ENCODE measurements at places on chromosomes 11 and 22. TPM values are rescaled to one million over a fixed set of nuclear protein-coding genes. Genes with fewer than 3 reads are reported as not detected.

- no peak overlapping the region for H3K27ac ChIP-seq
- peak overlapping the region; percentile 71 for H3K4me3 ChIP-seq
- H3K36me3 ChIP-seq, result no peaks in the 10 kb centered on the region
- H3K4me1 ChIP-seq, result peaks cover 32% of the 10 kb centered on the region
These were observed 2.7 kb upstream of the CPT1A start for GRCh38 chr11:68844376-68844775.

EFEMP2 gene
- total RNA-seq, result 17.9 TPM

DNA sequence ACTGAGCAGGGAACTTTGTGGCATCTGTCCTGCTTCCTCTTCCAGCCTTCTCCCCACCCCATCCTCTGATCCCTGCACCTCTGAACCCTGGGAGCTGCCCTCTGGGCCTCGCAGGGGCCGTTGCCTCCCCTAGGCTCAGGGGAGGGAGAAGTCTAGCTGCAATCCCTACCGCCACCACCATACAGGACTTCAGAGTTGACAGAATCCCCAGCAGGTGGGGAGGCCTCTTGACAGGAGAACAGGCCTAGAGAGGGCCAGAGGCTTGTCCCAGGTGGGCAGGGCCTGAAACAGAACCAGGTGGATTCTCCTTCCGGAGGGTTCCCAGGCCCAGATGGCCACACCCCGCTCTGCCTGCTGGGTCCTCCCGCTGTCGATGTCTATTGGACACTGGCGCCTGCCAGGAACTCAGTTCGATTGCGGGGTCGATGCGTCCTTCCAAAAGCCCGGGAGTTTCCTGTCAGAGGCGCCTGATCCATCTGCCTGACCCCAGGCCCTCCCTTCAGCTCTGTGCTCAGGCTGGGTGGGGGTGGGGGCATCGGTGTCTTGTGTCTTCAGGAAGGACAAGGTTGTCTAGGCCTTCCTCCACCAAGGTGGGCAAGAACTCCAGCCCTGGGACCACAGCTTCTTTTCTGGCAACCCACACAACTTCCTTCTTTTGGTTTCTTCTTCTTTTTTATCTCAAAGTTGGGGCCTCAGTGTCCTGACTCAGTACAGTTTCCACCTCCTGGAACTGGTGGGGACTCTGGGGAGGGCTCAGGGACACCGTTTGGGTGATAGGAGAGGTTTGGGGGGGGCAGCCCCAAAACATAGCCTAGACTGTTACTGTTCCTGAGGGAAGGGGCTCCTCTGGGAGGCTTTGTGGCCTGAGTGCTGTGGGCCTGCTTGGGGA, 6.4 kb downstream of the STARD10 start:
- H3K4me3 ChIP-seq, result peak overlapping the region; percentile 40
- peaks cover under 1% of the 10 kb centered on the region for H3K27me3 ChIP-seq
- H3K27ac ChIP-seq, result peak overlapping the region; percentile 84
- H3K36me3 ChIP-seq, result no peaks in the 10 kb centered on the region
- H3K4me1 ChIP-seq, result peaks cover 26% of the 10 kb centered on the region

MRPL23 gene
- 73.0 TPM for total RNA-seq

DNA sequence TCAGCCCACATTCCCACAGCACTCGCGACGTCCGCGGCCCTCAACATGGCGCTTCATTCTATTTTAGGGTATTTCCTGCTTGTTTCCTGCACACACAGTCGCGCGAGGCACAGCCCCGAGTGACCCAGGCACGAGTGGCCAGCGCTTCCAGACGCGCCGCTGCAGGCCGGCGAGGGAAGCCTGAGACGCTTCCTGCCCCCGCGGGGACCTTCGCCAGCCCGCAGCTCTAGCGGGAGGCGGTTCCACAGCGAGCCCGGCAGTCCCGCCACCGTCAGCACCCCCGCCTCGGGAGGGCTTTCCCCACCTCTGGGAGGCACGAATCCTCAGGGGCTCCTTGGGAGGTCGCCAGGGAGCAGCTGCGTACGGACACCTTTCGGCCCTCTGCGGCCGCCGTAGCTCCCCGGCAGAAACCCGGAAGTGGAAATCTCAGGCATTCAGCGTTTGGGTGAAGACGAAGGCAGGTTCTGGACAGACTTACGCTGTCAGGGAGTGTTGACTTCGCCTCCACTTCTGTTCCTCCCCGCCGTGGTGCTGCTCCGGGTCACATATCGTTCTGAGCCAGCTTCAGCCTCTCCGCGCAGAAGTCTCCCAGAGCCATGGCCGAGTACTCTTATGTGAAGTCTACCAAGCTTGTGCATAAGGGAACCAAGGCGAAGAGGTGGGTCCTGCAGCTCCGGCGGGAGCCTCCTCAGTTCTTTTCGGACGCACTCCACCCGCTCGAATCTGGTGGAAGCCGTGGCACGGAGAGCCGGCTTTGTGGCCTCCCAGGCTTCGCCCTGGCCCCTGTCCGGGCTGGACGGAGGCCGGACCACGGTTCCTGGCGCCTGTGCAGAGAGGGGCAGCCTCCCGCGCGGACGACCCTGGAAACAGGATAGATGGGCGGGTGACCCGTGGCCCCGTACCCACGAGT, 2925.9 kb upstream of the OR11H1 start:
- no peaks in the 10 kb centered on the region for H3K4me1 ChIP-seq
- H3K27ac ChIP-seq, result no peak overlapping the region
- peaks cover 49% of the 10 kb centered on the region for H3K27me3 ChIP-seq
- no peak overlapping the region for H3K4me3 ChIP-seq
- no peak for DNase-seq

- peak; percentile 79 for DNase-seq
- H3K4me1 ChIP-seq, result peaks cover 12% of the 10 kb centered on the region
- peak overlapping the region; percentile 55 for H3K27ac ChIP-seq
- H3K4me3 ChIP-seq, result no peak overlapping the region
- H3K27me3 ChIP-seq, result no peaks in the 10 kb centered on the region
- no peaks in the 10 kb centered on the region for H3K36me3 ChIP-seq
These were observed 27.1 kb downstream of the ARAP1 start for GRCh38 chr11:72724851-72725723.

NEFH gene
- total RNA-seq, result 3.7 TPM

DNA sequence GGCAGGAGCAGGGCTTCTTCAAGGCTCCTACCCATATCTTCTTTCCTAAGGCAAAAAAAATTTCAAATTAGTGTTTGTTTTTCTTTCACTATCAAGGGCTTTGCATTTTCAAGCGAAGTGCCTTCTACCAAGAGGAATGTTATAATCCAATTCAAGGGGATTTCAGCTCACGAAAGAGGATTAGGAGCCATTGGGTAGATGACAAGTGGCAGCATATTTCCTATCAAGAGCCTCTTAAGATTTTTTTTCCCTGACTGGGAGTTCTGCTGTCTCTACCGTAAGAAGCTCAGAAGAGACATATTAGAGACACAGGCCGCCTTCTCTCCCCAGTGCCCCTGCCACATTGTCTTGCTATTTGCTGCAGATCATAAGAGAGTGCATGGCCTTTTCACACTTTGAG, 55.9 kb upstream of the BMAL1 start:
- H3K4me1 ChIP-seq, result peaks cover 5% of the 10 kb centered on the region
- no peak overlapping the region for H3K27ac ChIP-seq
- H3K27me3 ChIP-seq, result no peaks in the 10 kb centered on the region
- H3K36me3 ChIP-seq, result no peaks in the 10 kb centered on the region

DNA sequence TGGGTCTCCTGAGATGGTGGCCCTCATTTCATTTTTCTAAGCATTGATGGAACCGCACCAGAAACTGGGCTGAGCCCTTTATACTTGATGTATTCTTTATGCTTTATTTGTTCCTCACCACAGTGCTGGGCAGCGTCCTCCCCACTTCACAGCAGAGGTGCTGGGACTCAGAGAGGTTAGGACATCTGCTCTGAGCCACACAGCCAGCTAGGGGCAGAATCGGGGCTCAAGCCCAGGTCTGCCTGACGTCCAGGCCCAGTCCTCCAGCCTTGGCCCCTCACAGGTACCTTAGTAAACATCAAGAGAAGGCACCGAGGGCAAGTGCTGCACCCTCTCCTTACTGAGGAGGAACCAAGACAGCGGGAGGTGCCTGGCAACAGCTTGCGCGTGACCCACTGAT, 20.2 kb upstream of the SHISAL1 start:
- H3K27me3 ChIP-seq, result peaks cover 31% of the 10 kb centered on the region
- H3K4me3 ChIP-seq, result peak overlapping the region; percentile 23

- H3K4me3 ChIP-seq, result no peak overlapping the region
- no peak overlapping the region for H3K27ac ChIP-seq
- peaks cover 38% of the 10 kb centered on the region for H3K36me3 ChIP-seq
- H3K4me1 ChIP-seq, result peaks cover 15% of the 10 kb centered on the region
- no peaks in the 10 kb centered on the region for H3K27me3 ChIP-seq
These were observed 11.6 kb downstream of the PISD start for GRCh38 chr22:31650391-31650790.

DNA sequence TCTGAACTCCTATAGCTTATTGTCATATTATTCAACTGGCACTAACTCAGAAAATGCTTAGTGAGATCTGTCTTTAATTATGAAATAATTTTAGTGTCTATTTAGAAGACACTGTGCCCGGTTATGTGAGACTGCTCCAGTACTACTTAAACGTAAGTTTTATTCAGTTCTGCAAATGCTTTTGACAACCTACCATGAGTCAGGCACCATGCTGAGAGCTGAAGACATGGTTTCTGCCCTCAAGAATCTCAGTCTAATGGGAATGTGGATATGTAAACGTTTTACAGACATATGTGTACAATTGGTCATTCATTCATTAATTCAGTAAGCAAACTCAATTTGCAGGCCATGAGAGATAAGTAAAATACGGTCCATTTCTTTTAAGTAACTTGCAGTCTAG, 40.0 kb downstream of the DCUN1D5 start:
- DNase-seq, result no peak
- no peak overlapping the region for H3K4me3 ChIP-seq
- no peaks in the 10 kb centered on the region for H3K27me3 ChIP-seq
- no peaks in the 10 kb centered on the region for H3K4me1 ChIP-seq

MTA2 gene
- total RNA-seq, result 101 TPM

RAB36 gene
- 1.1 TPM for total RNA-seq

GRCh38 chr11:16981651-16982194, 32.5 kb downstream of the PLEKHA7 start:
- no peaks in the 10 kb centered on the region for H3K36me3 ChIP-seq
- peaks cover 62% of the 10 kb centered on the region for H3K4me1 ChIP-seq
- no peaks in the 10 kb centered on the region for H3K27me3 ChIP-seq
- H3K27ac ChIP-seq, result no peak overlapping the region
- H3K4me3 ChIP-seq, result no peak overlapping the region

GRCh38 chr11:115929618-115930129, 425.5 kb upstream of the CADM1 start:
- H3K4me1 ChIP-seq, result peaks cover 20% of the 10 kb centered on the region
- no peak overlapping the region for H3K27ac ChIP-seq
- no peaks in the 10 kb centered on the region for H3K36me3 ChIP-seq
- H3K4me3 ChIP-seq, result no peak overlapping the region

DNA sequence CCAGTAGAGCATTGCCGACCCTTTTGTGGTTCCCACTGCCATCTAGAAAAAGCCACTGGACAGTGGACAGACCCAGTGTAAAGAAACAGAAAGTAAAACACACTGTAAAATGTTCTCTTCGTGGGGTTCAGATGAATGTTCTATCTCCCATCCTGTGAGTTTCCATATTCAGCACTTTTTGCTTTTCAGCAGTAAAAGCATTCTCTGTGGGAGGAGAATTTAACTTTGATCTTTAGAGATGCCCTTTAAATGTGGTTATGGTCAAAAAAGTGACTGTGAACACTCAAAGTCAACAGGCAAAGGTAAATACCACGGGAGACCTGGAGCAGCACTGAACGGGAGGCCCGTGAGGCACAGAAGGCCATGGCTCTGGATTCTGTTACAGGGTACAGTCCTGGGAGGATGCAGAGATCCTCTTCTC, 53.9 kb downstream of the FLI1 start:
- DNase-seq, result no peak
- H3K27ac ChIP-seq, result no peak overlapping the region
- no peaks in the 10 kb centered on the region for H3K36me3 ChIP-seq
- H3K27me3 ChIP-seq, result peaks cover 12% of the 10 kb centered on the region
- peaks cover 20% of the 10 kb centered on the region for H3K4me1 ChIP-seq
- no peak overlapping the region for H3K4me3 ChIP-seq

GRCh38 chr11:79101656-79102055, 339.2 kb downstream of the TENM4 start:
- DNase-seq, result no peak
- H3K36me3 ChIP-seq, result no peaks in the 10 kb centered on the region
- no peak overlapping the region for H3K4me3 ChIP-seq
- H3K4me1 ChIP-seq, result peaks cover 6% of the 10 kb centered on the region

- H3K4me1 ChIP-seq, result no peaks in the 10 kb centered on the region
- no peak overlapping the region for H3K4me3 ChIP-seq
- no peak for DNase-seq
- no peaks in the 10 kb centered on the region for H3K27me3 ChIP-seq
These were observed 836.2 kb downstream of the DLG2 start for GRCh38 chr11:84790849-84791427.

PIWIL4 gene
- 0.62 TPM for total RNA-seq

GRCh38 chr11:5625281-5625680, 480 bp downstream of the TRIM34 start:
- peak overlapping the region; percentile 44 for H3K4me3 ChIP-seq
- no peak for DNase-seq
- peaks cover 38% of the 10 kb centered on the region for H3K4me1 ChIP-seq
- H3K36me3 ChIP-seq, result no peaks in the 10 kb centered on the region
- H3K27ac ChIP-seq, result no peak overlapping the region

GAS2 gene
- total RNA-seq, result 1.8 TPM

DNA sequence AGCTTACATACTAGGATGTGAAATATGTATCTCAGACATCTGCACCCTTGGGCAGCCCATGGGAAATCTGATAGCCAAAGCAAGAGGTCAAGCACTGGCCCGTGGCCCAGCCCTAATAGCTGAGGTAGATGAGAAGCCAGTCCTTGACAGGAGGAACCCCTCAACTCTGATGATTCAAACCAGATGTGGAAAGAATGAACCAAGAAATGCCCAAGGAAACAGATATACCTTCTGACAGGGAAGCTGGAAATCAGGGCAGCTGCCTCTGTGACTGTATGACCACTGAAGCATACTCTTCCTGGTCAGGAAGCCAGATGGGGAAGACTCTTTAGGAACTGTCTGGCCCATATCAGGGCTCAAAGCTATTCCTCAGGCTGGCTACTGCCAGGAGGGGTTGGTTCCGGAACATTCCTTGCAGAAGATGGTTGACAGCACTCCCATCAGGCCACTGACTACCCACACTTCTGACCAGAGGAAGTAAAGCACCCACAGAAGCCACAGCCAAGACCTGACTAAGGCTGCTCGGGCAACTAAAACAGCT, 124.2 kb downstream of the SWAP70 start:
- H3K27ac ChIP-seq, result no peak overlapping the region
- DNase-seq, result no peak
- no peak overlapping the region for H3K4me3 ChIP-seq

- no peak overlapping the region for H3K27ac ChIP-seq
- no peaks in the 10 kb centered on the region for H3K27me3 ChIP-seq
- no peaks in the 10 kb centered on the region for H3K36me3 ChIP-seq
- peaks cover 26% of the 10 kb centered on the region for H3K4me1 ChIP-seq
These were observed 514.2 kb downstream of the NTM start for GRCh38 chr11:131884461-131885073.

DNA sequence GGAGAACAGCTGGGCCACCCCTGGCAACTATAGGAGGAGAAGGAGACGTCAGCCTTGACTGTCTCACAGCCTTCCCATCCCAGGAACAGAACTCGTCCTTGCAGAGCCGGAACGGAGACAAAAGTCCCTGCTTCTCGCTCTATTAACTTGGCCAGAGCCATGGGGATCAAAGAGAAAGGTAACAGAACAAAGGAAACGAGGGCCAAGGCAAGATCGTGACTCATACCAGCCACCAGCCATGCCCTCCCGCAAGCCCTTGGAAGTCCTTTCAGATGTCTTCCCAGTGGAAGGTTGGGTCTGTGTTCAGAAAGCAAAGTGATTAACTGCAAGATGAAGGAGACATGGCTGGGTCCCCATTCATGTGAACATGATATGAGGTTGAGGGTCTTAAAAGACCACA, 64.7 kb downstream of the PDE2A start:
- no peak overlapping the region for H3K4me3 ChIP-seq
- no peaks in the 10 kb centered on the region for H3K4me1 ChIP-seq
- peaks cover 6% of the 10 kb centered on the region for H3K27me3 ChIP-seq
- DNase-seq, result no peak

- H3K27ac ChIP-seq, result no peak overlapping the region
- H3K36me3 ChIP-seq, result no peaks in the 10 kb centered on the region
- peaks cover 5% of the 10 kb centered on the region for H3K4me1 ChIP-seq
- H3K4me3 ChIP-seq, result no peak overlapping the region
These were observed 9.2 kb upstream of the IL10RA start for GRCh38 chr11:117977029-117977428.
